ENCODE measurements at places on chromosomes 7 and 10. TPM values are rescaled to one million over a fixed set of nuclear protein-coding genes. Genes with fewer than 3 reads are reported as not detected.

Gene VTI1A
- total RNA-seq: 27.0 TPM

Gene NOM1
- total RNA-seq: 22.3 TPM

Gene SAMD9L
- 2.7 TPM for total RNA-seq

Gene ADRA2A
- 19.3 TPM for total RNA-seq

Gene WIPF3
- 1.7 TPM for total RNA-seq

DNA sequence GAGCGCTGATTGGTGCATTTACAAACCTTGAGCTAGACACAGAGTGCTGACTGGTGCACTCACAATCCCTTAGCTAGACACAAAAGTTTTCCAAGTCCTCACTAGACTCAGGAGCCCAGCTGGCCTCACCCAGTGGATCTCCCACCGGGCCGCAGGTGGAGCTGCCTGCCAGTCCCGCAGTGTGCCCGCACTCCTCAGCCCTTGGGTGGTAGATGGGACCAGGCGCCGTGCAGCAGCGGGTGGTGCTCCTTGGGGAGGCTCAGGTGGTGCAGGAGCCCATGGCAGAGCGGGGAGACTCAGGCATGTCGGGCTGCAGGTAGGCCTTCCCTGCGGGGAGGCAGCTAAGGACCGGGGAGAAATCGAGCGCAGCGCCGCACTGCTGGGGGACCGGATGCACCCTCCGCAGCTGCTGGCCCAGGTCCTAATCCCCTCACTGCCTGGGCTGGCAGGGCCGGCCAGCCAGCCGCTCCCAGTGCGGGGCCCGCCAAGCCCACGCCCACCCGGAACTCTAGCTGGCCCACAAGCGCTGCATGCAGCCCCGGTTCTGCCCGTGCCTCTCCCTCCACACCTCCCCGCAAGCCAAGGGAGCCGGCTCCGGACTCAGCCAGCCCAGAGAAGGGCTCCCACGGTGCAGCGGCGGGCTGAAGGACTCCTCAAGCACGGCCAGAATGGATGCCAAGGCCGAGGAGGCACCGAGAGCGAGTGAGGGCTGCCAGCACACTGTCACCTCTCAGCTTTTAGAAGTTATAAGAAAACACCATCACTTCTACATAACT is 128.9 kb downstream of the ZNF438 start:
- H3K4me1 ChIP-seq: no peaks in the 10 kb centered on the region
- no peak overlapping the region for H3K27ac ChIP-seq
- H3K27me3 ChIP-seq: no peaks in the 10 kb centered on the region
- H3K36me3 ChIP-seq: peaks cover 13% of the 10 kb centered on the region

DNA sequence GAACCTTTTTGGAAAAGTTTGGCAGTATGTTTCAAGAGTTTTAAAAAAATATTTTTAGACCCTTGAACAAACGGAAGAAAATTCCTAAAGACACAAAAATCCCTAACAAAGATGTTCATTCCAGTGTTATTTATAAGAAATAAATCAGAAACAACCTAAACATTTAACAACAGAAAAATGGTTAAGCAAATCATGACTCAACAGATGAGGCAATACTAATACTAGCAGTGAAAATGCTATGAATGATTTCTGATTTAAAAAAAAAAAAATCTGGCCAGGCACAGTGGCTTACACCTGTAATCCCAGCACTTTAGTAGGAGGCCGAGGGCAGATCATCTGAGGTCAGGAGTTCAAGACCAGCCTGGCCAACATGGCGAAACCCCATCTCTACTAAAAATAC is 61.0 kb downstream of the ARHGAP12 start:
- no peak overlapping the region for H3K27ac ChIP-seq
- no peak overlapping the region for H3K4me3 ChIP-seq
- H3K4me1 ChIP-seq: peaks cover 12% of the 10 kb centered on the region
- no peaks in the 10 kb centered on the region for H3K27me3 ChIP-seq

- H3K36me3 ChIP-seq: no peaks in the 10 kb centered on the region
- DNase-seq: peak; percentile 91
- H3K4me3 ChIP-seq: peak overlapping the region; percentile 36
- no peak overlapping the region for H3K27ac ChIP-seq
- peaks cover 79% of the 10 kb centered on the region for H3K27me3 ChIP-seq
- H3K4me1 ChIP-seq: no peaks in the 10 kb centered on the region
These were observed 62.4 kb downstream of the LSM5 start for GRCh38 chr7:32427769-32428291.

GRCh38 chr7:123725586-123726171 is 23.1 kb downstream of the WASL start:
- DNase-seq: no peak
- no peaks in the 10 kb centered on the region for H3K27me3 ChIP-seq
- no peak overlapping the region for H3K27ac ChIP-seq
- H3K36me3 ChIP-seq: peaks cover 8% of the 10 kb centered on the region

- H3K27ac ChIP-seq: no peak overlapping the region
- no peaks in the 10 kb centered on the region for H3K36me3 ChIP-seq
- no peak overlapping the region for H3K4me3 ChIP-seq
- peaks cover 14% of the 10 kb centered on the region for H3K4me1 ChIP-seq
- H3K27me3 ChIP-seq: no peaks in the 10 kb centered on the region
These were observed 43.2 kb downstream of the HTRA1 start for GRCh38 chr10:122504610-122504950.

- H3K4me3 ChIP-seq: no peak overlapping the region
- H3K36me3 ChIP-seq: no peaks in the 10 kb centered on the region
- H3K4me1 ChIP-seq: no peaks in the 10 kb centered on the region
- no peak overlapping the region for H3K27ac ChIP-seq
- no peak for DNase-seq
- no peaks in the 10 kb centered on the region for H3K27me3 ChIP-seq
These were observed 43.1 kb downstream of the MAGI2 start for GRCh38 chr7:79410345-79410744.

DNA sequence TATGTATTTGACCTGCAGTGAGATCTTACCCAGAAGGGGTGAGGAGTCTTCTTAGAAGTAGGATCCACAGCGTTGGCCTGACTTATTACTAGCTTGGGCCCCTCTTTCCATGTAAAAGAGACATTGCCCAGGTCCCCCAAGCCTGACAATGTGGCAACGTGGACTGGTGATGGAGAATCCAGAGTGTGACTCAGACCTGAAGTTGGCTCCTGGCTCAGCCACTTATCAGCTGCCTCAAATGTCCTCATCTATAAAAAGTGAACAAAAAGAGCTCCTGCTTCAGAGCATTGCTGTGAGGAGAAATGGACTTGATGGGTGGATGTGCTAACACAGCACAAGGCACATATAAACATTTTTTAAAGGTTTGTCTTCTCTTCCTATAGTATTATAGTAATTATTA is 35.4 kb upstream of the TECTB start:
- H3K36me3 ChIP-seq: no peaks in the 10 kb centered on the region
- H3K27me3 ChIP-seq: no peaks in the 10 kb centered on the region
- no peak for DNase-seq
- H3K4me3 ChIP-seq: no peak overlapping the region
- no peaks in the 10 kb centered on the region for H3K4me1 ChIP-seq
- H3K27ac ChIP-seq: no peak overlapping the region

- no peaks in the 10 kb centered on the region for H3K27me3 ChIP-seq
- peaks cover 32% of the 10 kb centered on the region for H3K4me1 ChIP-seq
- no peak overlapping the region for H3K27ac ChIP-seq
- DNase-seq: no peak
These were observed 30.2 kb upstream of the SH3PXD2A start for GRCh38 chr10:103885617-103886016.

GRCh38 chr7:74153736-74154135 is 20.4 kb upstream of the EIF4H start:
- no peak for DNase-seq
- H3K4me1 ChIP-seq: peaks cover 7% of the 10 kb centered on the region
- H3K36me3 ChIP-seq: no peaks in the 10 kb centered on the region
- H3K4me3 ChIP-seq: no peak overlapping the region

- DNase-seq: no peak
- H3K27me3 ChIP-seq: no peaks in the 10 kb centered on the region
- no peak overlapping the region for H3K27ac ChIP-seq
- no peak overlapping the region for H3K4me3 ChIP-seq
- peaks cover 29% of the 10 kb centered on the region for H3K36me3 ChIP-seq
These were observed 47.6 kb downstream of the BMS1 start for GRCh38 chr10:42830237-42830636.

DNA sequence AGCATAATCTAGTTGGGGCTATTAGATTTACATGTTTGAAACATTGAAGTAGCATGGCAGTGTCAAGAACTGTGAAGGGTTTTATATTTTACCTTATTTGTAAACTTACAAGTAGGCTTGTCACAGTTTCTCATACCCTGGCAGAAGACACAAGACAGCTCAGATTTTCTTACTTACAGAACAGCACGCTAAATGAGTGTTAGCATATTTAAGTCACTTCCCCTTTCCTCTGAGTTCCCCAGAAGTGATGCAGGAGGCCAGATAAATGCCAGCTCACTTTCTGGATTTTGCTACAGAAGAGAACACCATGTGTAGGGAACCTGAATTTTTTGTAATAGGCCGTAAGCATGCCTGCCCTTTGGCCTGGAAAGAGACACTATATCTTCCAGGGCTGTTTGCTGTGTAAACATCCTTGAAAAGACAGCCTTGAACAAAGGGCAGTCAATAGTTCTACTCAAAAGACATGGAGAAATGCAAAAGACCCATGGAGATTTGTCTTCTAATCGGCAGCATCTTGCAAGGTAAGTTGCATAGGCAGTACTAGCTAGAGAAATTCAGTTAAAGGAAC is 279.1 kb downstream of the PHF14 start:
- DNase-seq: no peak
- H3K27me3 ChIP-seq: no peaks in the 10 kb centered on the region
- no peaks in the 10 kb centered on the region for H3K36me3 ChIP-seq
- H3K4me1 ChIP-seq: no peaks in the 10 kb centered on the region

DNA sequence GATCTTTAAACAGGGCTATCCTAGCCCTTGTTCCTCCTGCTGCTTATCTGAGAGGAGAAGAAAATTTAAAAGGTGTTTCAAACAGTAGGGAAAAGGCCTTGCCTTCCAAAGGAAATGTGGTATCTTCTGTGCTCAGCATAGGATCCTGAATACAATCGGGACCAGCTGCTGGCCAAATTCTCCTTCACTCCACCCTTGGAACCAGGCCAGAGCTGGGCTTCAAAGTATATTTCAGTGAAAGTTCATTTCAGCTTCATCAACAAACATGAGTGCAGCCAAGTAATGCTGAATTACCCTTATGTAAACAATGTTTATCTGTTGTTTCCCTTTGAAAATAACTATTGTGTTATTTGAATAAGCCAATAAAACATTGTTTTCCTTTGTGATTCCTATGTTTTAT is 146.5 kb upstream of the MEOX2 start:
- H3K4me1 ChIP-seq: peaks cover 4% of the 10 kb centered on the region
- DNase-seq: no peak
- H3K4me3 ChIP-seq: no peak overlapping the region
- no peak overlapping the region for H3K27ac ChIP-seq

DNA sequence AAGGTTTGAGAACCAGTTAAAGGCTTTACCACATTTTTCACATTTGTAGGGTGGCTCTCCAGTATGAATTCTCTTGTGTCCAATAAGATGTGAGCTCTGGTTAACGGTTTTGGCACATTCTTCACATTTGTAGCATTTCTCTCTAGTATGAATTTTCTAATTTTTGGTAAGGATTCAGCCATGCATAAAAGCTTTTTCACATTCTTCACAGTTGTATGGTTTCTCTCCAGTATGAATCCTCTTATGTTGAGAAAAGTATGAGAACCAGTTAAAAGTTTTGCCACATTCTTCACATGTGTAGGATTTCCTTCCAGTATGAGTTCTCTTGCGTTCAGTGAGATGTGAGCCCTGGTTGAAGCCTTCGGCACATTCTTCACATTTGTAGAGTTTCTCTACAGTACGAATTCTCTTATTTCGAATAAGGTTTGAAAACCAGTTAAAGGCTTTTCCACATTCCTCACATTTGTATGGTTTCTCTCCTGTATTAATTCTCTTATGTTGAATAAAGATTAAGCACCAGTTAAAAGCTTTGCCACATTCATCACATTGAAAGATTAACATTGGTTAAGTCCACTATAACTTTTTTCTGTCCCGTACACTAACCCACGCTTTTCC is 33.2 kb upstream of the ZNF479 start:
- H3K36me3 ChIP-seq: no peaks in the 10 kb centered on the region
- no peaks in the 10 kb centered on the region for H3K27me3 ChIP-seq
- H3K4me1 ChIP-seq: no peaks in the 10 kb centered on the region
- no peak overlapping the region for H3K27ac ChIP-seq

DNA sequence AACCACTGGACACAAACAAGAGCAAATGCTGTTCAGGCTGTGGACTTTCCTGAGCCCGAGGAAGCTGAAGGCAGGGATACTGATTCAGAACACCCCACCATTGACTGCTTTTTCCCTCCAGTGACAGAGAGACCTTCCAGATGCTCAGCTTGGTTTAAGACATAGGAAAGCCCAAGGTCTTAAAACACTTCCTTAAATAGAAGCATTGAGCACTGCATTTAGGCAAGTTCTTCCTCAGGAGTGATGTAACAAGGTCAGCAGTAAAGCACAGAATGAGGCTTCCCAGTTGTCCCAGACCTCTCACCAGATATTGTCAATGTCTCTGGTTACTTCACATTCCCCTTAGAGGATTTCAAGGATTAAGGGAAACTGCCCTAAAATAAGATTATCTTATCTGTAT is 19.6 kb upstream of the CDCA7L start:
- no peak overlapping the region for H3K27ac ChIP-seq
- H3K4me1 ChIP-seq: no peaks in the 10 kb centered on the region
- DNase-seq: no peak
- H3K27me3 ChIP-seq: peaks cover 4% of the 10 kb centered on the region

Data from type B pancreatic cell (in vitro differentiated cells).